ENCODE measurements at places on chromosomes 7 and 10.

DNA sequence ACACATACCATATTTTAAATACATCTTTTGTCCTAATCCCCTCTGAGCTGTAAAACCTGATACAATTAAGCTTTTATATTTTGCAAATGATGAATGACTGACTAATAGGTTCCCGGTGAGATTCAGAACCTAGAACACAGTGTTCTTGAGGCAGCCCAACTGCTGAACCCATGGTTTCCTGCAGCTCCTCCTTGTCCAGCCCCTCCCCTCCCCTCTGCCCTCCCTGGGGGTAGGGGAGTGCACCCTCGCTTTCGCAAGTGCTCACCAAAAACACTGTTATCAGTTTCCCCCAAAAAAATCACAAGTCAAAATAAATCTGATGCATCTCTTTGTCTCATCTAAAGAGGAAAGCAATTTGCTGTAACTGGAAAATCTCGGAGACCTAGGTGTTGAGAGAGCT is 602.8 kb downstream of the KCNMA1 start:
- no peak for DNase-seq

DNA sequence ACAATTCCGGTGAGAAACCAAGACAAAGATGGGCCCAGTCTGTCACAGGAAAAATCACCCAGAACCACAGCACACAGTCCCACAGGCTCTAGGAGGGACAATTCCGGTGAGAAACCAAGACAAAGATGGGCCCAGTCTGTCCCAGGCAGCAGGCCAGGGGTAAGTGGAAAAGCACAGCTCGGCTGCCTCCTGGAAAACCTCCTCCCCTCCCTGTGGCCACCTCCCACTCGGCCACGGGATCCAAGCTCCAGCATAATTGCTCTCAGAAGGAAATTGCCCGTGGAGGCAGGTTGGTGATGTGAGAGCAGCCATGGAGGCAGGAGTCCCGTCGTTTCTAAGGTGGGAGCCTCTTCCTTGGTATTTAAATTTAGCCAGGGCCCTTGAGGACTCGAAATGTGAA is 95.7 kb downstream of the PLXNA4 start:
- no peak for DNase-seq

- DNase-seq = no peak
These were observed 338.5 kb downstream of the ADARB2 start for GRCh38 chr10:1398626-1399410.

DNA sequence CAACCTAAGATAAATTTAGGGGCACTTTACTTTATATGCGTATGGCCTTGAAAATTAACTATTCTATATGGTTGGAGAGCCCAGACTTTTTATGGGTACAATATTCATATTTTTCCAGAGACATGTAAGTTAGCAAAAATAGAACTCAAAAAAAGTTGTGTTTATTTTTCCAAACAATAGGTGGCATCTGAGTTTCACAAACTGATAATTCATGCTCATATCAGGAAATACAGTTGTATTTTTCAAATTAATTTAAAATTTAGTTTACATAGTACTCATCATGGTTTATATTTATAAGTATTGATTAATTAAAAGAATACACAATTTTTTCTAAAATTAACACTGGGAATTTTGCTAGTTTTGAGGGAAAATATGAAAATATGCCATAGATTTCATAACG is 34.6 kb downstream of the ANKRD7 start:
- DNase-seq = no peak

GRCh38 chr7:91916051-91916440 is 24.6 kb upstream of the AKAP9 start:
- DNase-seq = no peak

GRCh38 chr7:45031829-45032228 is 31.8 kb downstream of the CCM2 start:
- DNase-seq = no peak

- peak; percentile 75 for DNase-seq
These were observed 116.6 kb downstream of the KLF6 start for GRCh38 chr10:3668276-3668965.
